ENCODE measurements at places on chromosomes 16 and 17.

- no peak for DNase-seq
Observed at GRCh38 chr16:4695473-4696171, 2.3 kb downstream of the NUDT16L1 start.

GRCh38 chr17:30808785-30809286, 15.7 kb downstream of the CRLF3 start:
- no peak for DNase-seq

DNA sequence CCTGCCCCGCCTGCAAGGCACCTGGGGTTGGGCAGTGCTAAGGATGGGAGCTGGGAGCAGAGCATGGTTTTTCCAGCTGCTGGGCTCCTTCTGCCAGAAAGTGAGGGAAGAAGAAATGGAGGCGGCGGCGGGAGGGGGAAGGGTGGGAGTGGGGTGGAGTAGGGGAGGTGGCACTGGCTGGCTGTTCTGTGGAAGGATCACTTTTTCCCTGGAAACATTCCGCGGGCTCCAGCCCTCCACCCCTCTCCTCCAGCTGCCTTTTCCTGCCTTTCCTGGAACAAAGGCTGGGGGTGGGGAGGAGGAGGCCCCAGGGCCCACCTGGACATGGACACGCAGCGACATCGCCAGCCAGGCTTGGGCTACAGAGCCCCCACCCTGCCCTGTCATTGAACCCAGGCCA, 41.1 kb downstream of the CFAP20 start:
- DNase-seq = no peak

- no peak for DNase-seq
Observed at GRCh38 chr16:11029948-11030347, 85.6 kb downstream of the CLEC16A start.

- peak; percentile 59 for DNase-seq
Observed at GRCh38 chr16:10188236-10188635, 6.0 kb upstream of the GRIN2A start.

- no peak for DNase-seq
Observed at GRCh38 chr16:48565752-48566151, 44.2 kb downstream of the N4BP1 start.

DNA sequence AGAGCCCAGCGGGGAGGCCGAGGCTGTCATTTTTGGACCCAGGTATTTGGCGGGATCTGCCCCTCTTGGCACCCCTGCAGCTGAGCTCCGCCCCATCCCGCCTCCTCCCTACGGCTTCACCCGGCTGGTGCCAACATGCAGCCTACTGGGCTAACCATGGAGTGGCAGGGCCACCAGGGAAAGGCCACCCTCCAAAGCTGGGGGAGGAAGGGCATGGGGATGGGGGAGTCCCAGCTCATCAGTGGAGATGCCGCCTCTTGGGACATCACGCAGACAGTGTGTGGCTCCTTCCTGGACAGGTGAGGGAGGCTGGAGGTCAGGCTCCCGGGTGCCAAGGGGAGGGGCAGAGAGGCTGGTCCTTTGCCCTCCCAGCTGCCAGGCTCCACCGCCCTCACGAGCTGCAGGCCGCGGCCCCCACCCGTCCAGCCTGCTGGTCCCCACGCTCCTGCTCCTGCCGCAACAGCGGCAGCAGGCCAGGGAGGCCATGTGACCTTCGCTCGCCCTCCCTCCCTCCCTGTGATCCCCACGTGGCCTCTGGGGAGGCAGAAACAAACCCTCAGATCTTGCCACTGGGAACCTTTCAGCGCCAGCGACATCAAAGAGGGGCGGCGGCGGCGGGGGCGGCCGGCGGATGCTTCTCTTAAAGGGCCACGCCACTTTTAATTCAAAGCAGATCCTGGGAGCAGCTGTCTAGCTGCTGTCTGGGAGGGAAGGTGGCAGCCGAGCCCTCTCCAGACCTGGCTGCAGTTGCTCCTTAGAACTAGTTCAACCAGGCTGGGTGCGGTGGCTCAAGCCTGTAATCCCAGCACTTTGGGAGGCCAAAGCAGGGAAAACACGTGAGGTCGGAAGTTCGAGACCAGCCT, 6.8 kb upstream of the NOTUM start:
- no peak for DNase-seq

GRCh38 chr17:28136923-28137322, 94.4 kb downstream of the NLK start:
- DNase-seq = no peak

DNA sequence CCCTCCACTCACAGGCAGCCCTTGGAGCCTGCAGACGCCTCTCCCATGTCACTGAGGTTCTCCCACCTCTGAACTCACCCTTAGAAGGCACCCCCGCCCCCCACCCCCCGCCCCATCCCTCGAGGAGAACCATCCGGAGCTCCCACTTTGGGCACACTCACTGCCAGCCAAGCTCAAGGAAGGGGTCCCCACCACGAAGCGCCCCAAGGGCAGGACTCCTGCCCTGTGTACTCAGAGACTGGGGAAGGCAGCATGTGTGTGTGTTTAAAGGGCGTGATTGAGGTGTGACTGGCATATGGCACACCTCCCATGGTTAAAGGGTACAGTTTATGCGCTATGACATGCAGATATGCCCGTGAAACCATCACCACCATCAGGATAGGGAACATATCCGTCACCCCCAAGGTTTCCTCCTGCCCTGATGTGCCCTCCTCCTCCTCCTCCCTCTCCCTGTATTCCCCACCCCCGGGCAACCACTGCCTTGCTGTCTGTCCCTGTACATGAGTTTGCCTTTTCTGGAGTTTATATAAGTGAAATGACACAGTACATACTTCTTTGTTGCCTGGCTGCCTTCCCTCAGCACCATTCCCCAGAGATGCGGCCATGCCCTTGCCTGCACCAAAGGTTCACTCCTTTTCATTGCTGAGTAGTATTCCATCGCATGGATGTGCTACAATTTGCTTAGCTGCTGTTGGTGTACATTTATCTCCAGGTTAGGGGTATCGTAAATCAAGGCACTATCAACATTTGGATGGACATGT, 14.0 kb upstream of the RBFOX3 start:
- DNase-seq = no peak

- no peak for DNase-seq
Observed at GRCh38 chr16:66598111-66598510, 6.4 kb upstream of the CMTM3 start.

DNA sequence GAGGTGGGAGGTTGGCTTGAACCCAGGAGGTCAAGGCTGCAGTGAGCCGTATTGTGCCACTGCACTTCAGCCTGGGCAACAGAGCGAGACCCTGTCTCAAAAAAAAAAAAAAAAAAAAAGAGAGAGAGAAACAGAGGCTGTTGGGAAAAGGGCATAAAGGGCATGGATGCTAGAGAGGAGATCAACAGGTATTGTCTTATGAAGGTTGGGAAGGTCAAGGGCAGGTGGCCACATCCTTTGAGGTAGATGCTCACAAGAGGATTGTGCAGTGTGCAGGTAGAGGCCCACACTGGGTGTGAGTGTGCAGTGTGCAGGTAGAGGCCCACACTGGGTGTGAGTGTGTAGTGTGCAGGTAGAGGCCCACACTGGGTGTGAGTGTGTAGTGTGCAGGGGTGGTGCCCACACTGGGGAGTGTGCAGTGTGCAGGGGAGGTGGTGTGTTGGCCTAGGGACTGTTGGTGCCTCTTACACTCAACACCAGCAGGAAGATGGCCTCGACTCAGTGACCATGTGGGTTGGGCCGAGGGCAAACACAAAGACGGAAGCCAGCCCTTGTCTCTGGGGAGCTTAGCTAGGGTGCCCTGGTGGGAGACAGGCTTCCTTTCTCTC, 404.9 kb upstream of the TNRC6C start:
- no peak for DNase-seq

DNA sequence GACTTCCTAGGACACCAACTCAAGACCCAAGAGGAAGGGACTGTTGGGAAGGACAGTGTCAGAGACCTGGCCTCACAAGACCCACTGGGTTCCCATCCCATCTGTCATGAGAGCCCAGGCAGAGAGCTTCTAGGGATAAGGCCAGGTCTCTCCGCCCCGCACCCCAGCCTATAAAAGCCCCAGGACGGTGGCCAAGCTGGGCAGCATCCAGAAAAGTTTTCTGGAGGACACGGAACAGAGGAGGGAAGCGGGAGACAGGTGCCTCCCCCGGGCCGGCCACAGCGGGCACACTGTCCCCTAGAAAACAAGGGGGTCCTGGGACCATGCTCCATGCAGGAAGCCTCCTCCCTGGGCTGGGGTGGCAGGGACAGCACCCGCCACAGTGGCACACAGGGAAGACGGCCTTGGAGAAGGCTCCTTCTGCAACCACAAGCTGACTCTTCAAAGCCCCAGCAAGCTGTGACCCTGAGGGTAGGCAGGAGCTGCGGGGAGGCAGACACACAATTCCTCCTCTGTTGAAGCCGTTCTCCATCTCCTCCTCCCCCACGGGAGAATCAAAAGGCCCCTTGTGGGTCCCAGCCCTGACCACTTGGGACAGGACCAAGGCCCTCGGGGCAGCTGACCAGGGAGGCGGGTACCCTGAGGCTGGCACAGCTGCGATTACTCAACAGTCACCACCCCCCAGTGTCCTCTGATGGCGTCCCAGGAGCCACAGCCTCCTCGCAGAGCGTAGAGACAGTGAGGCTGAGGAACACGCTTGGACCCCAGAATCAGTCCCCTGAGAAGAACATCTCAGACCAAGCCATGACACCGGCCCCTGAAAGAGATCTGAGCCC, 26.1 kb downstream of the TRPV3 start:
- DNase-seq = no peak
